ENCODE measurements at places on chromosomes 3 and 15.
A peak's percentile ranks its signal among the peaks of the same experiment; 100 is the strongest.

DNA sequence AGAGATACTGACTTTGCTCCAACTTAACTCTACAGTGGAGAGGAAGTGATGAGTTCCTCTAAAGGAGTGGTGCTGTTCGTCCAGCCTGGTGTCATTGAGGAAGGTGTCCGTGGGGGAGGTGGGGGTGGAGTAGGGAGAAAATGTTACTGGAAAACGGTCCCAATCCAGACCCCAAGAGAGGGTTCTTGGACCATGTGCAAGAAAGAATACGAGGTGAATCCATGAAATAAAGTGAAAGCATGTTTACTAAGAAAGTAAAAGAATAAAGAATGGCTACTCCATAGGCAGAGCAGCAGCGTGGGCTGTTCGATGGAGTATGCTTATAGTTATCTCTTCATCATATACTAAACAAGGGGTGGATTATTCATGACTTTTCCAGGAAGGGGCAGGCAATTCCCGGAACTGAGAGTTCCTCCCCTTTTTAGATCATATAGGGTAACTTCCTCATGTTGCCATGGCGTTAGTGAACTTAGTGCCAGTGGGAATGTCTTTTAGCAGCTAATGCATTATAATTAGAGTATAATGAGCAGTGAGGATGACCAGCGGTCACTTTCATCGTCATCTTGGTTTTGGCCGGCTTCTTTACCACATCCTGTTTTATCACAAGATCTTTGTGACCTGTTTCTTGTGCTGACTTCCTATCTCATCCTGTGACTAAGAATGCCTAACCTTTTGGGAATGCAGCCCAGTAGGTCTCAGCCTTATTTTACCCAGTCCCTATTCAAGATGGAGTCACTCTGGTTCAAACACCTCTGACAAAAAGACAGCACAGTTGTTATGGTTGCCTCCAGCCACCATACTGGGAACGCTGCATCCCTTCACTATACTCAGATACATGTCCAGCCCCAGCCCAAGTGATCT is 38.6 kb downstream of the CLEC3B start:
- no peak for DNase-seq

DNA sequence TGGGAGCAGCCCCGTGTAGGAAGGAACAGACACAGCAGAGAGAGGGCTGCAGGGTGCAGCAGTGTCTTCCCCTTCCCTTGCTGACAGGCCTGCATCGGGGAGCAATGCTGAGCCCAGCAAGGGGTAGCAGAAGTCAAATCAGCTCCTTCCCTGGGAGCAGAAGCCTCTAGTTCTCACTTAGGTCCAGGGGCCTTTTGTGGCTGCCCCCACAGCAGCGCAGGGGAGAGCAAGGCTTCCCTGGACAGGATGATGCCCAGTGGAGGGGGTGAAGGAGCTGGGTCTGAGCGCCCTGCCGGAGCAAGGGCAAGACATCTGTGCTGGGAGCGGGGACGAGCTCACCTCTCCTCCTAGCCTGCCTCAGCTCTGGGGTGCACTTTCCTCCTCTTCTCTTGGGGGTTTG is 827 bp downstream of the PLCB2 start:
- DNase-seq: peak; percentile 21

DNA sequence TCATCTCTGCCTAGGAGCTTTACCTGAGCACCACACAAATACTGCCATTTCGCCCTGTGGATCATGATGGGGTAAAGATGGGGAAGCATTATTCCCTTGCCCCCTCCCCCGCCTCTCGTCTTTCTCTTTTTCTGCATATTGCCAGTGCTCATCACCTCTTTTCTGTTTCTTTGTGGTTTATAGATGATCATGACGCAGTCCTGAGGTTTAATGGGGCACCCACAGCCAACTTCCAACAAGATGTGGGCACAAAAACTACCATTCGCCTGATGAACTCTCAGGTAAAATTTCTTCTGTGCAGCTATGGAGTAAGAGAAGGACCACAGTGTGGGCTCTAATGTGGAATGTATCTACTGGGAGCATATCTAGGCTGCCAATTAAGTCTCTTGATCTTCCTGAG is 88.2 kb downstream of the RPL39L start:
- no peak for DNase-seq

DNA sequence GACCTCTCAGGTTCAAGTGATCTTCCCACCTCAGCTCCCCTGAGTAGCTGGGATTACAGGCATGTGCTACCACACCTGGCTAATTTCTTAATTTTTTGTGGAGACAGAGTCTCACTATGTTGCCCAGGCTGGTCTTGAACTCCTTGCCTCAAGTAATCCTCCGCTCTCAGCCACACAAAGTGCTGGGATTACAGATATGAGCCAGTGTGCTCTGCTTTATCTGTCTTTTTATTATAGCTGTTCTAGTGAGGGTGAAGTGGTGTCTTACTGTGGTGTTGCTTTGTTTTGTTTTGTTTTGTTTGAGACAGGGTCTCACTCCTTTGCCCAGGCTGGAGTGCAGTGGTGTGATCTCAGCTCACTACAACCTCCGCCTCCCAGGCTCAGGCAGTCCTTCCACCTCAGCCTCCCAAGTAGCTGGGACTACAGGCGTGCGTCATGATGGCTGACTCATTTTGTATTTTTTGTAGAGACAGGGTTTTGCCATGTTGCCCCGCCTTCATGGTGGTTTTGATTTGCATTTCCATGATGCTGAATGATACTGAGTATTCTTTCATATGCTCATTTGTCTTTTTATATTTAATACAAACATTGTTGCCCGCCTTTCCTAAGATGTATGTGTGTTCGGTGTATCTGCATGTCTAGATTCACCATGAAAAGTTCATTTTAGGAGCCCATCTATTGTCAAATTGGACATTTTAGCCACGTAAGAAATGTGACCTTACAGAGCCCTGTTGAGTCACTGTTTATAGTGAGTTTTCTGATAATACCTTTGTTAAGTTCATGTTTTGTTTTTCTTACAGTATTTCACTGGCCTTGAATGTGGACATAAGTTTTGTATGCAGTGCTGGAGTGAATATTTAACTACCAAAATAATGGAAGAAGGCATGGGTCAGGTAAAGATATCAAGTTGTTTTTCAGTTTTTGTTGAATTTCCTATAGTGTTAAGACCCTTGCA is 80.6 kb downstream of the ARIH1 start:
- no peak for DNase-seq

DNA sequence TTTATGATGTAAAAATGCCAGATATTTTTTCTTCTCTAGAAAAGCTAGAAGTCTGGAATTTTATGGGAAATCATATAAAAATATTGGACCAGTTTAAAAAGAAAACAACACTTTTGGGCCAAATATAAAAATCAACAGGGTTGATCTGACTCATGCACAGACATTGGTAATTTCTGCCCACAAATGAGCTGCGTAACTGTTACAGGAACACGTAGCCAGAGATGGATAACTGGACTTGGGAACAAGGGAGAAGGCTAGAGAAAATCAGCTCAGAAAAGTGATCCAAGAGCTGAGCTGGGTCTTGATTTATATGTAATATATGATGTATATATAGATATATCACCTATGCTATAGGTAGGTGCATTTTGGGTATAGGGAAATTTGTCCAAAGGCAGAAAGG is 36.8 kb upstream of the NAALADL2 start:
- DNase-seq: no peak

DNA sequence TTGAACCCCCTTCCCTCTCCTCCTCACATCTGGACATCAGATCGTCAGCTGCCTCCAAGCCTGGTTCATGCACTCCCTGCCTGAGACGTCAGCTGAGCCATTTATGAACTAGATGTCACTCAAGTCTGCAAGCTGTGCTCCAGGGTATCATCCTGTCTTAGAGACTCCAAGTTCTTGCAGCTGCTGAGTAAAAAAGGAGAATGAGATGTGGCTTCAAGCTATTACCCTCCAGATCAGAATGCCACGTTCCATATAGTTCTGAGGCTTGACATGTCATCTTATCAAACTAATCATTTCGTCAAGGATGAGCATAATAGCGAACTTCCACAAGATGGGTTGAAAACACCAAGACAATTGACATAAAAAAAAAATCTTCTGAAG is 766.3 kb downstream of the TBL1XR1 start:
- DNase-seq: no peak

DNA sequence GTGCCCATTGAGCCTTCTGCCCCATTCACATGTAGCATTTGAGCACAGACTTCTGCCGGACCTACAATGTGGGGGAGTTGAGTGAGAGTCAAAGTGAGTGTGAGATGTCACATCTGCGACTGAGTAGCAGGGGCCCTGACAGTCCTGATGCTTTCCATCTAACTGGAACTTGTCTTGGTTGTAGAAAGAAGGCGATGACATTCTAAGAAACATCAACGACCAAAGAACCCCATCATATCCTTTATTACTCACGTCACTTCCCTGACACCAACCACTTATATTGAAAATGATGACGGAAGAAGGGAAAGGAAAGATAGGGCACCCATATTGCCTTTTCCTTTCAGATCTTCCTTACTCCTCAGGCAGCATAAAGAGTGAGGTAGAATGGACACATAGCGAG is 30.5 kb downstream of the SMAD3 start:
- no peak for DNase-seq

DNA sequence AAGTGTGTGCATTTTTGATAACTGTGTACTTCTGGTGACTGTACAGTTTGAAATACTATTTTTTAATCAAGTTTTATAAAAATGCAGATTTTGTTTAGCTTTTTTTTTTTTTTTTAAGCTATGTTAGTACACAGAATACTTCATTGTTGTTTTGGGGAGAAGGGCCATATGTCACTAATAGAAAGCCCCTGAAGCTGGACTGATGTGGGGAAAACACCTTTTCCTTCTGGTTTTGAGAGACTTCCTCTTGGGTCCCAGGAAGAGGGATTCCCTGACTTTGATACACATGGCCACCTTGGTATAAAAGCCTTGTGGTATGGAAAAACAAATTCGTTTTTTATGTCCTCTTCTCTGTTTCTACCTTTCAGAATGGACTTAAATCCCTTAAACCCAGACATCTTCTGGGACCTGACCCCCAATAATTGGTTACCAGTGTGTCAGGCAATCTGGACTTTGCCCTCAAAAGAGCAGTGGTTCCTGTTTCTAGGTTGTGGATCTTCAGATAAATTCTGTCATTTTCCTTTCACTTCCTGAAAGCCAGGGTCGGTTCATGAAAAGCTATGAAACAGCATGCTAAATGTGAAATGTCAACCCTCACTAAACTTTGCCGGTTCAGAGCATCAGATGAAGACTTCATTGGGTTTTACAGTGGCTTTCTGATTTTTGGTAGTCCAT is 31.1 kb upstream of the BLOC1S6 start:
- no peak for DNase-seq

DNA sequence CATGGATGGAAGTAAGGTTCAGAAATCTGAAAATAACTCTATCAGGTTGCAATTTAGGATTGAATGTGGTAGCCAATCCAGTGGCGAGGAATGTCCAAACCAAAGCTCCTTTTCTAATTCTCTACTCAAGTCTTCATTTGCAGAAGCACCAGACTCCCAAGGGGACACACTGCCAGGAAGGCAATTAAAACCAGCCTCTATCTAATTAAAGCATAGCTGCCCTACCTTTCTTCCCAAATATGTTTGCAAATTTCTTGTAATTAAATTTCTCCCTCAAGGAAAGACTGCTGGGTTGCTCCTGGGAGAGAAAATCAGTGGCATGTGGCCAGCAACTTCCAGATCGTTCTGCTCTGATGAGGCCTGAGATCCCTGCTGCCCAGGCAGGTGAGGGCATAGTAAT is 153.4 kb upstream of the MCTP2 start:
- no peak for DNase-seq

DNA sequence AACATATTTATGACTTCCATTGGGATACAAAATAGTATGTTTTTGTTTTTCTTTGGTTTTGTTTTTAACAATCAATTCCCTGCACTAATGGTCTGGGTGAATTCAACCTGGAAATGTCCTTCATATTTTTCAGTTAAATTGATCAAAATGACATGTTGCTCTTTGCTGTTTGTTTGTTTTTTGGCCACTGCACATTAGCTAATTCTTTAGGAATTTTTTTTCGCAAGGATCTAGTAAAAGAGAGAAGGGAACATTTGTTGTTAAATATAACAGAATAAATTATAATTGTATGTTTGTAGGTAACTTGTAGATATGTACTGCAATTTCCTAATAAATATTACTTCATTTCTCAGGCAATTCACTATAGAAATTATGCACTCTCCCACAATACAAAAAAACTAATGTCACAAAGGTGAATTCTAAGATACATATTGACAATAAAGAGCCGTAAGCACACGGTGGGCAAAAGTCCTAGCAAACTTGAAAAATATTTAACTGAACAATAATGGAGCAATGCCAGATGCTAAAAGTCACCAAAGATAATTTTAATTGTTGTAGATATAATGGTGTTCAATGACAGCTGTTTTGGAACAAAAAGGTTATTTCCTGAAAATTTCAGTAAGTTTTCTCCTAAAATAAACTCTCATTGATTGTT is 21.4 kb upstream of the PPARG start:
- DNase-seq: no peak

DNA sequence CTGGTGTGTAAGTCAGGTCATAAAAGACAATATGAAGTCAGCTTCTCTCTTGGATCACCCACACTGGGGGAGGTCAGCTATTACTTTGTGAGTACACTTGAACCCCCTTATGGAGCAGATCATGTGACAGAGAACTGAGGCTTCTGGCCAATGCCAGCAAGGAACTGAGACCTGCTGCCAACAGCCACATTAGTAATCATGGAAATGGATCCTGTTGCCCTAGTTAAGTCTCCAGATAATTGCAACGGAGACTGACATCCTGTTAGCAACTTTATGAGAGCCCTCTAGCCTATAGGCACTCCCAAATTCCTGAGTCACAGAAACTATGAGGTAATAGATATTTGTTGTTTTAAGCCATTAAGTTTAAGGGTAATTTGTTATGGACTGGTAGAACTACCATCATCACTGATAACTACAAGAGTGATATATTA is 110.4 kb upstream of the GMNC start:
- DNase-seq: no peak

- DNase-seq: no peak
Measured at GRCh38 chr3:53581671-53582070, 87.3 kb downstream of the CACNA1D start.

GRCh38 chr15:82641129-82641798 is 5.9 kb downstream of the CPEB1 start:
- no peak for DNase-seq

DNA sequence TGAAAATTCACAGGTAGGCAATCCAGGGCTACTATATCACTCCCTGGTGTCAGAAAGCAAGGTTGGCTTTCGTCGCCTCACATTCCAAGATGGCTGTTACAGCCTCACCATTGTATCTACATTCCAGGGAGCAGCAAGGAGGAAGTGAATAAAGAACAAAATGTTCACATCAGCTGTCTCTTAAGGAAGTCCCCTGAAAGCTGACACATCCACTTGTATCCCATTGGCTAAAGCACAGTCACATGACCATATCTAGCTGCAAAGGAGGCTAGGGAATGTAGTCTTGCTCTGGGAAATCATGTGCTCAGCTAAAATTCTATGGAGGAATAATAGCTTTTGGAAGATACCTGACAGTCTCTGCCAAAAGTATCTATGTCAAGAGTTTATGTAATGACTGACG is 12.8 kb upstream of the GATA2 start:
- DNase-seq: no peak

GRCh38 chr3:48472673-48472922 is 26.1 kb downstream of the ATRIP start:
- DNase-seq: no peak
